ENCODE measurements at places on chromosomes 16 and 17.

DNA sequence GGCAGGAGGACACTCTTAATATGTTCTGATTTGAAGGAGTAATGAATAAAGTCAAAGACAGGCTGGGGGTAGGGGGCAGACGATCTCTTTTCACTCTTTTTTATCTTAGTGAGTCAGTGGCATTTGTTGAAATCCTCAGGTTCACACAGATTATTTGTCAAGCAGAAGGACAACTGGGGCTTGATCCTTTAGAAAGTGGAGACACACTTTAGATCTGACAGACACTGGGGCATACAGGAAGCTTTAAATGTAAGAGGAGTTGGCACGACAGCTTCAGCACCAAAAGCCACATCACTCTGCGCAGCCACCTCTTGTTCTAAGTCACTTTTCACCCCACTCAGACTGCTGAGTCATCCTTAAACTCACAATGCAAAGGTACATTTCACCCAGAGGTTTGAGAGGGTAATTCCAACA lies 121.5 kb downstream of the STXBP4 start:
- no peak for DNase-seq

DNA sequence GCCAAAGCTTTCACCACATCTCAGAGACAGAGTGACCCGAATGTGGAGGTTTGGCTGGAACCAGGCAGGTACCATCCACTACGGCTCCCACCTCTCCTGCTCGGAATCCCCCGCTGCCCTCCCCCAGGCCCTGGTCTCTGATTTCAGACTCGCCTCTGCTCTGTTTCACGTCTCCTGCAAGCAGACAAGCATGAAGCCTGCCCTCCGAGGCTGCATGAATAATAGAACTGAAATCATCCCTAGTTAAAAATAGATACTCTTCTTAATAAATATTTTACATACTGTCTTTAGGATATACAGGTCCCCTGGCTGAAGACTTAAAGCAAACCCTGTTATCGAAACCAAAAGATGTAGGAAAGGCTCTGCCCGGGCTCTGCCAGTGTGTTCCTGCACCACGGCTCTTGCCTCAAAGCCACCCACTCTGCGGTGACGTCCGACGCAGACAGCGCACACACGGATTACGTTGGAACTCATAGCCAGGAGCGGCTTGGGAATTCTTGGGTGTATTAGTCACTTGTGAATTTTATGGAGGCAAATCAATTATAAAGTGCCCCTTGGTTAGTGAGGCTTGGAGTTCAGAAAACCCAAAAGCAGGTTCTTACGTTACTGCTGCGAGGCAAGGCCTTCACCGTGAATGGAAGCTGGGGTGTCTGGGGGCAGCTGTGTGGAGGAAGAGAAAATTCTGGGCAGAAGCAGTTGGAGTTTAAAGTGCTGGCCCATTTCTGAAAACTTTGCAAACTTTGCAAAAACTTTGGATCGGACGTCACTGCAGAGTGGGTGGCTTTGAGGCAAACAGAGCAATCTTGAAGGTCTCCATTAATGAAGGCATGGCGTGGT lies 25.6 kb upstream of the NPTX1 start:
- no peak for DNase-seq

- DNase-seq, result no peak
Measured at GRCh38 chr16:57335366-57335765, 23.2 kb upstream of the CCL22 start.

DNA sequence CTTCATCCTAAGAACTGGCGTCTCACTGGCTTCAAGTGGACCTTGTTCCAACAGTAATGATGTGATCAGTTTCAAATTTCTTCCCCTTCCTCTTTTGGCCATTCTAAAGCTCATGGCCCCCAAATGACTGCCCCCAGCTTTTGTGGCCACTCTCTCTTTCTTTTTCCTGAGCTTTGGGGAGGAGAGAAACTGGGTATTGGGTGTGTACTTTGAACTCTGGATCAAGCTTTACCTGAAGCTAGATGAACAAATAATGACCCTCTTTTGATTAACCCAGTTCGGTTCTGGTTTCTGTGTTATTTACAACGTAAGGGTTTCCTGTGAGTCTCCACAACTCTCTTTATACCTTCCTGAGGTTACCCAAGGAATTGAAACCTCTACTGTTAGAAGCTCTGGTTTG lies 132.7 kb downstream of the FTO start:
- DNase-seq, result no peak

DNA sequence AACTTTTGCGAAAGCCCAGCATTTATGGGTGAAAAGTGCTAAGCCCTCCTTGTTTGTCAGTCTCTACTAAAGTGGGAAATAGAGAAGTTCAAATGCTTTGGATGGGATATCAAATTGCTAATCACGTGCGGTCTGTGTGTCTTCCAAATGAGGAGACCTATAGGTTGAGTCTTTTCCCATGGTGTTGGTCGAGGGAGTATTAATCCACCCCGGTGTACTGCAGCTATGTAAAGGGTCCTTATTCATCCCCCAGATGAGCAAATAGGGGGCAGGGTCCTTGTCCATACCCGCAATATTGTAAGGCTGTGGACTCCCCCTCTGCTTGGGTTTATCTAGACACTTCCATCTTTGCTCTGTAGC lies 14.6 kb downstream of the KIAA0513 start:
- no peak for DNase-seq

GRCh38 chr17:72498364-72499210 lies 377.8 kb downstream of the SOX9 start:
- DNase-seq, result no peak

- DNase-seq, result no peak
Measured at GRCh38 chr17:76546556-76547182, 6.8 kb downstream of the PRCD start.

DNA sequence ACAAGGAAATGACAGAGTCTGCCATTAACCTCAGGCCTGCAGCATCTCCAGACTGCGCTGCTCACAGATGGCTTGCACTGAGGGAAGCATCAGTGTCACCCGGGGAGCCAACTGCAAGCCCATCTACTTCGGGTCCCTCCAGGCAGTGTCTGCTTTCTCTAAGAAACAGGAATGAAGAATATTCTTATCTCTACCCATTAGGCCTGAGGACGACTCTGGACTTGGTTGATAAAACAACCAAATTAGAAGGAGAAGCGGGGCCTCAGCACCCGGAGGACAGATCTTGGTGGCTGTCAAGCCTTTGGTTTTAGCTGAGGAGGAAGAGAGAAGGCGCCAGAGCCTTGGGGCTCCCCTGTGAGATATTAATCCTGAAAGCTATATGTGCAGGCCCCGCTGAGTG lies 19.5 kb upstream of the MGAT5B start:
- DNase-seq, result no peak

- DNase-seq, result peak; percentile 58
Measured at GRCh38 chr17:48074322-48075081, 26.3 kb downstream of the NFE2L1 start.

GRCh38 chr16:85611444-85612190 lies 1.5 kb upstream of the GSE1 start:
- no peak for DNase-seq

GRCh38 chr17:27756467-27757371 lies 43.6 kb downstream of the NOS2 start:
- DNase-seq, result no peak

- no peak for DNase-seq
Measured at GRCh38 chr17:64146418-64147109, 16.6 kb upstream of the ERN1 start.

DNA sequence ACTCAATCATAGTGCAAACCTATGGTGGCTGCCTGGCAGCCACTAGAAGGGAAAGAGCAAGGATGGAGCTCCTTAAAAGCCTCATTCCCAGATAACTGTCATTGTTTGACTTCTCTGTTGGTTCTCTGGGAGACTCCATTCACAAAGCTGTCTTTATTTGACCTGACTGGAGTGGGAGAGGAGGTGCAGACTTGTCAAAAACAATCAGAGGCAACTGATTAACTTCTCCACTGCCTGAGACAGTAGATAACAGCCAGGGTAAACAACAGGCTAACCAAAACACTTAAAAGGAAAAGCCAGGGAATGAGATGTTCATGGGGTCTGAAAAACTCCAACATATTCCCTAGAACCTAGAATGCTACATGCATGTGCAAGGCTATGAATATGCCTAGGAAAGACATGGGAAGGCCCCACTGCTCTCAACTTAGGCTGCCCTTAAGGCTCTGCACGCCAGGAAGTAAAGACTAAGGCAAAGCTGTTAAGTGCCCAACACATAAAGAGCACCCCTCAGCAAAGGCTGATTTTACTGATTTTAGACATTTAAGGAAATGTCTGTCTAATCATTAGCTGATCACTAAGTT lies 82.0 kb downstream of the TTC19 start:
- no peak for DNase-seq

- DNase-seq, result no peak
Measured at GRCh38 chr16:85931596-85932402, 32.8 kb downstream of the IRF8 start.

DNA sequence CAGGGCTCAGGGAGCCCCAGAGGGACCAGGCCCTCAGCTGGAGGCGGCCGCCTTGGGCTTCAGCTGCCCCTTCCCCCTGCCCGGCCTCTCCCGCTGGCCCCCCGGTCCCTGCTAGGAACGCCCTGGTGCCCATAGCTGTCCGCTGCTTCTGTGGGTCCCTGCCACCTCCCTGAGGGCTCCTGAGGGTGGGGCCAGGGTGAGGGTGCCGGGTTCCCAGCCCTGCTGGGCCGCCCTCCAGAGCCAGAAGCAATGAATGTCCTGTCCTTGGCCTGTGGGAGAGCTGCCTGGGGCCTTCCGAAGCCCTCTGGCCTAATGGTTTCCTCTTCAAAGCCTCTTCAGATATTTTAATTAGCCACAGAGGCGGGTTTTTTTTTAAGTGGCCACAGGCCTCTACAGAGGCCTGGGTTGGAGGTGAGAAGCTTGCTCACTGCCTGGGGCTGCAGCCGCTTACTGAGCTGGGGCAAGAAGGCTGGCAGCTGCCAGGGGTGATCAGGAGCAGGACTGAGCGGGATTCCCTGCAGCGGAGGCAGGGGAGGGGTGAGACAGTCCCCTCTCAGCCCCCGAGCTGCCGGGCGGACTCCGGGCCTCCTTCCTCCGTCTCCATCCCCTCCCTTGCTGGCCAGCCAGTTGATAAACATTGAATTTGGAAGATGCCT lies 9.9 kb downstream of the CENPX start:
- no peak for DNase-seq

- no peak for DNase-seq
Measured at GRCh38 chr16:88939245-88939971, 37.6 kb downstream of the CBFA2T3 start.

DNA sequence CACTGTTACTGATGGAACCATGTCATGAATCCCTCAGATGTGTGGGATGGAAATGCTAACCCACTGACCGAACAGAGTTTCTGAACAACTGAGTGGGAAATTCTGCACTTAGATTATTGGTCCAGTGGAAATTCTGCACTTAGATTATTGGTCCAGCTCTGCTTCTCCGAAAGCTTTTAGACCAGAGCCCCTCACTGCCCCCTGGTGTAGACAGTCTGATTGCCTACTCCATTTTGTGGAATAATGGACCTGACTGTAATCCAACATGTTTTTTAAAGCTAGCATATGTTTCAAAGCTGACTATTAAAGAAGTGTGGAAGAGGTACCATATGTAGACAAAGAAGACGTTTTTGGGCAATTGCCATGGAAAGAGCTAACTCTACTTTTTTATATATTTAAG lies 50.3 kb upstream of the TBX2 start:
- DNase-seq, result no peak

DNA sequence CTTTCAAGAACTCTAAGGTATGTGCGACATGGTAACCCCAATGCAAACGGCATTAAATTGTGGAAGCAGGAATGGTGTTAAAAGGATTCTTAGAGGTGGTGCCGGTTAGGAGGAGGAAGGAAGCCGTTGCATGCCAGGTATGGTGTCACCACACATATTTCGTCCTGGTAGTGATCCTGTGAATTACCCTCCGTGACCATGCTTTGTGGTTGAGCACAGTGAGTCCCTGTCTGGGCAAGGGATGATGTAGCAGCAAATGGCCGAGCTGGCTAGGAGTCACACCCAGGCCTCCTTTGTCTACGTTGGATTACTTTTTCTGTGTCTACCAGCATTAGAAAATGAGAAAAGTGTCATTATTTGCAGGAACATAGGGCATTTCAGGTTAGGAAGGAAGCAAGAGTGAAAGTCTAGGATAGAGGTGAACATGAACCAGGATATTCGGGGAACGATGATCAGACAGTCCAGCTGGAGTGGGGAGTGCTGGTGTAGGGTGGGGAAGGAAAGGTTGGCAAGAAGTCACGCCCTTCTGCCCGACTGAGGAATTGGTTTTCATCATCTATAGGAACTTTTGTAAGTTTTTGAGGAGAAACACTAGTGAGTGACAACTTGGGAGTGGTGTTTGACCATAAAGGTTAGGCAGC lies 123.5 kb downstream of the PRKCA start:
- DNase-seq, result no peak

GRCh38 chr17:8846768-8847211 lies 20.7 kb downstream of the PIK3R6 start:
- DNase-seq, result no peak

DNA sequence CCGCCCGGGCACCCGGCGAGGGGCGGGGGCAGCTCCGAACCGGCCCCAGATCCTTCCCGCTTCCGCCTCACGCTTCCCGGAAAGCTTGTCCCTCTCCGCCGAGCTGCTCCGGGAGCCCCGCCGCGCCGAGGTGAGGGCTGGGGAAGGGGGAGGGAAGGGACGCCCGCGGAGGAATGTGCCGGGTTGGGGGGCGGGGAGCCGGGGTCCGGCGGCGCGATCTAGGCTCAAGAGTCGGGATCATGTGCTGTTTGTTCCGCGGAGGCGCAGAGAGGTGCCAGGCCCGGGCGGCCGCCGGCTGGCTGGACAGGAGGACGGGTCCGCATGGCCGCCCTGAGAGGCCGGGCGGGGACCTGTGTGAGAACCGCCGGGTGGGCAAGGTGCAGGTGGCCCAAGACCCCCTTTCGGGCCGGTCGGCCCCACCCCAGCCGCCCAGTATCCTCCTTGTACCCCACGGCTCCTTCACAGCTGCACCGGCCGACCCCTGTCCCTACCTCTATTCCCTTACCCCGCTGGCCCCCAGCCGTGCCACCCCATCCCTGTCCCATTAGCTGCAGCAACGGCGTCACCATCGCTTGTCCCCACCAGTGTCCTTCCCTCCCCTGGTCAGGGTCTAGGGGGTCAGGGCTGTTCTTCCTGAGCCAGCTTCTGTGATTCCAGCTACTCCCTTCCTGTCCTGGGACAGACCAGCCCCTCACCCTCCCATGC lies 429 bp downstream of the KIF1C start:
- DNase-seq, result no peak

DNA sequence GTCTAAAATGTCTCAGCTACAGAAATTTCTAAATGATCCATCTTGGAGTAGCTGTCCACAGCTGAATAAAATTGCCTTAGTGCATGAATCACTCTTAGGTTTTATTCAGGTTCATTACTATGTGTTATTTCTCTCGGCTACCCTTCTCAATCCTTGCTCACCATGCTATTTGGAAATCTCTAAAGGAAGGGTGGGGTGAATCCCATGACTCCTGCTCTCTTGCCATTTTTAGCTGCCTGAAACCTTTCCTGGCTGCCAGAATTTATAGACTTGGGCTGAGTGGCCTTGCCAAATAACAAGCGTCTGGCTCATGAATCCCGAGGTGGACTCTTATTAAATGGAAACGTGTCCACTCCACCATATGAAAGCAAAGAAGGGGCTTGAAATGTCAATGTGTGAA lies 936.1 kb upstream of the SOX9 start:
- no peak for DNase-seq
